CD8-positive, alpha-beta memory T cell (primary cell): ENCODE measurements at places on chromosomes 6 and 20.

- H3K27ac ChIP-seq: no peak overlapping the region
- no peaks in the 10 kb centered on the region for H3K36me3 ChIP-seq
- no peaks in the 10 kb centered on the region for H3K27me3 ChIP-seq
- DNase-seq: no peak
- H3K4me3 ChIP-seq: no peak overlapping the region
Measured at GRCh38 chr20:17749978-17750721, 50.4 kb downstream of the BANF2 start.

- H3K36me3 ChIP-seq: peaks cover 31% of the 10 kb centered on the region
- H3K27me3 ChIP-seq: no peaks in the 10 kb centered on the region
- no peak overlapping the region for H3K4me3 ChIP-seq
- peaks cover 68% of the 10 kb centered on the region for H3K4me1 ChIP-seq
- H3K27ac ChIP-seq: no peak overlapping the region
Measured at GRCh38 chr20:62914970-62915457, 11.3 kb downstream of the DIDO1 start.

- no peaks in the 10 kb centered on the region for H3K4me1 ChIP-seq
- H3K36me3 ChIP-seq: no peaks in the 10 kb centered on the region
- no peaks in the 10 kb centered on the region for H3K27me3 ChIP-seq
- no peak overlapping the region for H3K27ac ChIP-seq
Measured at GRCh38 chr20:59656417-59656816, 52.1 kb downstream of the PHACTR3 start.

- no peaks in the 10 kb centered on the region for H3K4me1 ChIP-seq
- no peak overlapping the region for H3K4me3 ChIP-seq
- H3K36me3 ChIP-seq: no peaks in the 10 kb centered on the region
- no peak for DNase-seq
Measured at GRCh38 chr20:43849496-43850186, 65.0 kb upstream of the TOX2 start.

- H3K4me3 ChIP-seq: no peak overlapping the region
- H3K27me3 ChIP-seq: no peaks in the 10 kb centered on the region
- no peak for DNase-seq
- H3K36me3 ChIP-seq: no peaks in the 10 kb centered on the region
Measured at GRCh38 chr6:53567701-53568100, 22.8 kb upstream of the GCLC start.

DNA sequence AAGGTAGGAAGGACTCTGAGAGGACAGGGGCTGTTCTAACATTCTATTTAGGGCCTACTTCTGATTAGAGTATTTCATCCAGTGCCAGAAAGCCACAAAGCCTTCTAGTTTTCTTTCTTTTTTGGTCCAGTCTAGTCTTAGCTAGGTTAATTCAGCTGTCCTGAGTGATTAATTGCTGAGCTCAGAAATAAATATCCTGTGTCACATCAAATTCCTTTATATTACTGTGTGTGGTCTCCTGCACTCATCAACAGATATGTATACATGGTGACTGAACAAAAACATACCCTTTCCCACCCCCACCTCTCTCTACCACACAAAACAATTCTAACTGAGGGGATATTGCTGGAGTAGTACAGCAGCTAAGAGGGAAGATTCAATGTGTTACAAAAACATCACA is 601.5 kb upstream of the NRSN1 start:
- H3K4me3 ChIP-seq: no peak overlapping the region
- DNase-seq: no peak
- H3K4me1 ChIP-seq: no peaks in the 10 kb centered on the region
- no peak overlapping the region for H3K27ac ChIP-seq

DNA sequence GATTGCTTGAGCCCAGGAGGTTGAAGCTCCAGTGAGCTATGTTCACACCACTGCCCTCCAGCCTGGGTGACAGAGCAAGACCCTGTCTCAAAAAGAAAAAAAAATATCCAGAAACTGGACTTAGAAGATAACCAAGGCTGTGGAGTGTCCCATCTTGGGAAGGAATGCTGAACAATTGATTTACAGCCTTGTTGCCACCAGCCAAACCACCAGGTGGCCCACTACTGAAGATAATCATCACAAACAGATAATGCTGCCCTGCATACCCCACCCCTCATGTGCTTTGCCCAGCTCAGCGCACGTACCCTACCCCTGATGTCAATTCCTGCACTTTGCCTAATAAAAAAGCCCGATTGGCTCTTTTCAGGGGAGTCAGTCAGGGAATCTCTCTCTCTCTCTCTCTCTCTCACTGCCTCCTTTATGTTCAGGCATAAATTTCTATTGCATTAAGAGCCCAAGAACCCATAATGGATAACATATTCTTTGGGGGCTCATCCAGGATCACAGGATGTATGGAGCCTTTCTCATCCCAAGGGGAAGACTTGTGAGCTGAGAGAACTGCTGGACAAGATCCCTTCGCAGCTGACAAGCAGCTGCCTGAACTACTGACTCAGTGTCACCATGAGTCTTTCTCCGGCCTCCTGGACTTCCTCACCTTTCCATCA is 166.4 kb downstream of the CD24 start:
- H3K4me1 ChIP-seq: no peaks in the 10 kb centered on the region
- H3K36me3 ChIP-seq: no peaks in the 10 kb centered on the region
- no peak for DNase-seq
- no peak overlapping the region for H3K4me3 ChIP-seq

DNA sequence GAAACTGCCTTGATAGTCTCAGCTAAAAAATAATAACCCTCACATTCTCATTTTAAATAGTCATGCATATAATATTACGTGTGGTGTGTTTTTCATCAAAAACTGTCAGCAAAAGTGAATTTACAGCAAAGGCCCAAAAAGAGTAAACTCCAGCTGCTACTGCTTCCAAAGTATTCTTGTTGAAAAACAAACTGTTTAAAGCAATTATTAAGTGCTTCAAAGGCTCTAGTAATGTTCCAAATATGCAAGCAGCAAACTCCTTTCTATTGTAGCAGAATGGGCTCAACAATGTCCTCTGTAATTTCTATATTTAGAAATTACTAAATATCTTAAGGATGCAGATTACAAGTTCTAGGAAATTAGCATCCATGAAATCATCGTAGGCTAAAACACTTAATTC is 280.0 kb upstream of the TBX18 start:
- H3K4me1 ChIP-seq: no peaks in the 10 kb centered on the region
- no peaks in the 10 kb centered on the region for H3K36me3 ChIP-seq
- no peaks in the 10 kb centered on the region for H3K27me3 ChIP-seq

- no peak overlapping the region for H3K27ac ChIP-seq
- no peaks in the 10 kb centered on the region for H3K36me3 ChIP-seq
- H3K4me1 ChIP-seq: no peaks in the 10 kb centered on the region
- H3K4me3 ChIP-seq: no peak overlapping the region
- peak; percentile 28 for DNase-seq
- H3K27me3 ChIP-seq: no peaks in the 10 kb centered on the region
Measured at GRCh38 chr20:20215976-20216727, 151.8 kb upstream of the INSM1 start.

GRCh38 chr20:37295595-37295994 is 6.1 kb downstream of the MANBAL start:
- H3K36me3 ChIP-seq: no peaks in the 10 kb centered on the region
- no peak overlapping the region for H3K4me3 ChIP-seq
- H3K27ac ChIP-seq: no peak overlapping the region
- no peak for DNase-seq
- peaks cover 18% of the 10 kb centered on the region for H3K4me1 ChIP-seq
- H3K27me3 ChIP-seq: no peaks in the 10 kb centered on the region

DNA sequence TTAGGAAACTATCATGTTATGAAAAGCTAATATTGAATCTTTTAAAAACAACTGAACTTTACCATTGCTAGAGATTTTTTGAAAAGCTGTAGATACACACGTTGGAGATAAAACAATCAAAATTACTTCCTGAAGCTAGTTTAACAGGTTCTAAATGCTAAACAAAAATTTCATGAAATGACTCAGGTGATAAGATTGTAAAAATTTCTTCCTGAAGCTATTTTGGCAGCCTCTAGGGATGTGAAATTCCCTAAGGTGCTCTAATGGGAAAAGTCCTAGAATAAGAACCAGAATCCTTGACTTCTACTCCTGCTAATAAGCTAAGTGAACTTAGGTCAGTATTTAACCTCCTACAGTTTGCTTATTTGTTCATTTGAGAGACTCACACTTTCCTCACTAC is 8.5 kb downstream of the GCM2 start:
- no peaks in the 10 kb centered on the region for H3K4me1 ChIP-seq
- H3K27ac ChIP-seq: no peak overlapping the region
- H3K27me3 ChIP-seq: peaks cover 3% of the 10 kb centered on the region
- DNase-seq: no peak
- H3K36me3 ChIP-seq: no peaks in the 10 kb centered on the region
- H3K4me3 ChIP-seq: no peak overlapping the region

- no peak overlapping the region for H3K4me3 ChIP-seq
- no peaks in the 10 kb centered on the region for H3K4me1 ChIP-seq
- H3K27me3 ChIP-seq: no peaks in the 10 kb centered on the region
- peaks cover 47% of the 10 kb centered on the region for H3K36me3 ChIP-seq
- no peak for DNase-seq
- H3K27ac ChIP-seq: no peak overlapping the region
Measured at GRCh38 chr6:144439016-144439415, 153.9 kb downstream of the UTRN start.

DNA sequence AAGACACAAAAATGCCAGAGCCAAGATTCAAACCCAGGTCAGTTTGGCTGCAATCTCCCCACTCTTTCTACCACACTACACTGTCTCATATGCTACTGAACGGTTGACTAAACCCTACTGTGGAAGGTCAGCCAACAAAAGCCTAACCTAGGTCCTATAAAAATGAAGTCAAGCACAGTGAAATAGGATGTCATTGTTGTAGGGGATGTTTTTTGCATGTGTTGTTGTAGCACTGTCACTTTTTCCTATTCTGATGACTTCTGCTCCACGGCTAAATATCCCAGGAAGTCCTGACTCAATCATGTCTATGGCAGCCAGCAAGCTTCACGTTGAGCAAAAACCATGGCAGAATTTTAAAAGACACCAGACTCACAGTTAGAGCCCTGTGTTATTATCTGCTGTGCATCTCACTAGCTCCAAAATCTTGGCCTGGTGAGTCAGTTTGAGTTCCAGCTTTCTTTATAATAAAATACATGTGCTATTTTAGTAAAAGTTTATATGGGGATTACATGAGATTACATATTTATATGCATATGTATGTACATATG is 322.1 kb upstream of the NT5E start:
- no peak overlapping the region for H3K4me3 ChIP-seq
- H3K27me3 ChIP-seq: no peaks in the 10 kb centered on the region
- no peak for DNase-seq
- H3K4me1 ChIP-seq: no peaks in the 10 kb centered on the region
- H3K36me3 ChIP-seq: no peaks in the 10 kb centered on the region

DNA sequence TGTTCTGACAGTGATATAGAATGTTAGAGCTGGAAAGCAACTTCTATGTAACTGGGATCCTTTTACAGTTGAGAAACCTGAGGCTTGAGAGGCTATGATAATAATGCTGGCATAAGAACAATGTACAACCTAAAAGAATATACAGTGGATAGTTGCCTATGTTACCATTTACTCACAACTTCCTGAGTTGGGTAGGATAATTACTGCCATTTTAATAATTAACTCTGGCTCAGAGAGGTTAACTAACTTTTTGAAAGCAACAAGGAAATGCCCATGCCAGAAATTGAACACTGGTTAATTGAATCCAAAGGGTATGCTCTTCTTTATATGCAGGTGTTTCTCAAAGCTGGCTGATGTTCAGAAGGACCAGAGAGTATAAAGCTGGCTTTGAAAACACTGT is 530.7 kb upstream of the MAP3K7 start:
- no peak overlapping the region for H3K4me3 ChIP-seq
- no peaks in the 10 kb centered on the region for H3K36me3 ChIP-seq
- H3K27ac ChIP-seq: no peak overlapping the region
- no peak for DNase-seq
- H3K27me3 ChIP-seq: no peaks in the 10 kb centered on the region
- H3K4me1 ChIP-seq: no peaks in the 10 kb centered on the region

DNA sequence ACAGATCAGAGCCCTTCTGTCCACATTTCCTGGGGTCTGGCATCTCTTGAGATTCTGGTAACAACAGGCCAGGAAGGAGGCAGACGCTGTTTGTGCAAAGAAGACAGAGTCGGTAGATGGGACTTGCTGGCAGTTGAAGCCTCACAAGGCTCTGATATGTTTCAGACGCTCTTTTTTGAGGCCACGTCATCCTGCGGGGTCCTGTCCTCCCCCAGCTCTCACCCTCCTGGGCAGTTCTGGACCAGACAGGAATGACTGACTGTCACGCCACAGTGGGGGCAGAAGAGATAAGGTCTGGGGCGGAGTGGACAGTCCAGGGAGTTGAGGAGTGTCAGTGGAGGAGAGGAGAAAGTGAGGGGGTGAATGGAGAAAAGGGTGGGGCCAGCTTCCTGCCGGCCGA is 87.1 kb upstream of the SULF2 start:
- no peak for DNase-seq
- no peaks in the 10 kb centered on the region for H3K36me3 ChIP-seq
- no peak overlapping the region for H3K4me3 ChIP-seq

DNA sequence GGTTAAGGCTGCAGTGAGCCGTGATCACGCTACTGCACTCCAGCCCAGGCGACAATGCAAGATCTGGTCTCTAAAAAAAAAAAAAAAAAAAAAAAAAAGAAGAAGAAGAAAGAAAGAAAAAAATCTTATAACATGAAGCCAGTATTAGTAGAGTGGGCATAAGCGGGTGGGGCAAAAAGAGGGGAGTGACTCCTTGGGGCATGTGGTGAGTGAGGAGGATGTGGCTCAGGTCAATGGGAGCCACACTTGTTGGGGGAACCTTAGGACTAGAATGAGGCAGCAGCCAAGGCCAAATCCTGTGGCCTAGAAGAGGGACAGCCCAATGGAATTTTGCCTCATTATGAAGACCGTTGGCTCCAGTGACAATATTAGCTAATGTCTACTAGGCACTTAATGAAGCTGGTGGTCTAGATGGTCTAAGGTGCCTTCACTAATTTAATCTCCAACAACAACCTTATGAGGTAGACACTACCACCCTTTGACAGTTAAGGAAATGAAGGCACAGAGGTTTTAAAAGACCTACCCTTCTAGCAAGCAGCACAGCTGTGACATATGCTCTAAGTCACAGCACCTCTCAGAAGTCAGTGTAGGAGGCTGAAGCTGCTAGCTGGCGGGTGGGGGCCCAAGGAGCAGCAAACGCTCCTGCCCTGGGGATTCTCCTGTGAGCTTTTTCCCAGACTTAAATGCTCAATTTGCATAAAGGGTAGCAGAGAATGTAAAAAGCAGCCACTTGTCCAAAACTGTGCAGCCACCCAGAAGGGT is 23.6 kb upstream of the ARMC12 start:
- H3K4me3 ChIP-seq: no peak overlapping the region
- H3K27me3 ChIP-seq: no peaks in the 10 kb centered on the region
- DNase-seq: no peak
- no peaks in the 10 kb centered on the region for H3K36me3 ChIP-seq
- H3K27ac ChIP-seq: no peak overlapping the region

- H3K27ac ChIP-seq: no peak within 1 kb of the TSS
- peaks cover 17% of the 10 kb centered on the region for H3K4me1 ChIP-seq
- no peak for DNase-seq
- no peaks in the 10 kb centered on the region for H3K36me3 ChIP-seq
Measured at GRCh38 chr6:45327956-45328522, at the start of gene RUNX2. RUNX2 (plus strand) TSS chr6:45328330; CDS start chr6:45328727, 397 bp downstream.

- no peaks in the 10 kb centered on the region for H3K4me1 ChIP-seq
- DNase-seq: no peak
- H3K36me3 ChIP-seq: no peaks in the 10 kb centered on the region
Measured at GRCh38 chr20:60170116-60170515, 211.9 kb downstream of the CDH26 start.
